Upper lobe of left lung (tissue), 6 donors: ENCODE measurements at places on chromosomes 4 and X. TPM values are rescaled to one million over a fixed set of nuclear protein-coding genes. Genes with fewer than 3 reads are reported as not detected.
A peak's percentile ranks its signal among the peaks of the same experiment; 100 is the strongest.

- no peak overlapping the region for H3K27ac ChIP-seq
- no peaks in the 10 kb centered on the region for H3K36me3 ChIP-seq
- H3K4me3 ChIP-seq, result no peak overlapping the region
- no peaks in the 10 kb centered on the region for H3K4me1 ChIP-seq
- no peak for DNase-seq
Measured at GRCh38 chr4:22196551-22196950, 248.0 kb upstream of the KCNIP4 start.

- H3K4me1 ChIP-seq, result peaks cover 10% of the 10 kb centered on the region
- no peaks in the 10 kb centered on the region for H3K36me3 ChIP-seq
- DNase-seq, result no peak
- H3K27me3 ChIP-seq, result no peaks in the 10 kb centered on the region
Measured at GRCh38 chr4:77151241-77151640, 5.8 kb upstream of the CCNG2 start.

The MBNL3 gene
- 4.1 TPM for total RNA-seq

- H3K27me3 ChIP-seq, result no peaks in the 10 kb centered on the region
- no peak overlapping the region for H3K4me3 ChIP-seq
- H3K4me1 ChIP-seq, result peaks cover 19% of the 10 kb centered on the region
- DNase-seq, result no peak
- H3K36me3 ChIP-seq, result peaks cover 27% of the 10 kb centered on the region
- H3K27ac ChIP-seq, result no peak overlapping the region
Measured at GRCh38 chrX:10125248-10125615, 31.5 kb upstream of the CLCN4 start.

- DNase-seq, result no peak
- H3K4me1 ChIP-seq, result no peaks in the 10 kb centered on the region
- H3K27ac ChIP-seq, result no peak overlapping the region
- H3K27me3 ChIP-seq, result no peaks in the 10 kb centered on the region
- no peak overlapping the region for H3K4me3 ChIP-seq
- H3K36me3 ChIP-seq, result no peaks in the 10 kb centered on the region
Measured at GRCh38 chr4:40299811-40300292, 35.3 kb upstream of the CHRNA9 start.

DNA sequence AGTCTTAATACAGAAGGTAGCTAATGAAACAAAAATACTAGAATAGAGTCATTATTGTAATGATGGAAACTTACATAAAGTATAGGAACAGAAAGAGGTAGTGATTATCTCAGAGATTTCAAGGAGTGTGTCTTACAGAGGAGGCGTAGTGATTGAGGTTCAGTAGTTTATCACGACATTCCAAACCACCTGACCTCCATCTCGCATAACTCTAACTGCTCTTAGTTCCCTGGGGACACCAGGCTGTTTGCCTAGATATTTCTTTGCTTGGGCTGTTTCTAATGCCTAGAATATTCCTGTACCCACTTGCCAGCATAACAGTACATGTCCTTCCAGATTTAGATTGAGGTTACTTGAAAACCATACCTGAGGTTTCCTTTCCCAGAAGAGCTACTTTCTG, 29.1 kb downstream of the STAG2 start:
- no peak overlapping the region for H3K27ac ChIP-seq
- H3K27me3 ChIP-seq, result no peaks in the 10 kb centered on the region
- no peaks in the 10 kb centered on the region for H3K4me1 ChIP-seq
- H3K4me3 ChIP-seq, result no peak overlapping the region
- H3K36me3 ChIP-seq, result no peaks in the 10 kb centered on the region
- no peak for DNase-seq

The PPBP gene
- 8.3 TPM for total RNA-seq

The HSFX1 gene
- total RNA-seq, result 1.1 TPM

DNA sequence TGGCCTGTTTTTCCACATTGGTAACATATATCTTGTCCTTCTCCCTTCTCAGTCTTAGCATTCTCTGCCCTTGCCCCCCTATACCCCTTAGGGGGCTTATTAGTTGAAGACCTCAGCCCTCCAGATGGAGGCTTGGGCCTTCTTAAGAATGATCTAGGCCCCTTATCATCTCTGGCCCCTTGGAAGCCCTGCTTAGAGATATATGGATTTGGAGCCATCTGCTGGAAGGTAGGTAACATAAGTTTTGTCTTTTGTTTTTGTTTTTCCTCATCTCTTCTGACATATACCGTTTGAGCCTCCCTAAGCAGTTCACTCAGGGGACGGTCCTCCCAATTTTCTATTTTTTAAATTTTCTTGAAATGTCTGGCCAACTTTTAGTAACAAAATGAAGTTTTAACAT, 48.3 kb upstream of the NAP1L2 start:
- DNase-seq, result no peak
- no peaks in the 10 kb centered on the region for H3K36me3 ChIP-seq
- no peak overlapping the region for H3K4me3 ChIP-seq
- H3K27ac ChIP-seq, result no peak overlapping the region

- no peaks in the 10 kb centered on the region for H3K4me1 ChIP-seq
- no peak for DNase-seq
- H3K27me3 ChIP-seq, result no peaks in the 10 kb centered on the region
- H3K4me3 ChIP-seq, result no peak overlapping the region
- H3K36me3 ChIP-seq, result no peaks in the 10 kb centered on the region
Measured at GRCh38 chrX:18931972-18932371, 51.9 kb downstream of the PHKA2 start.

- DNase-seq, result no peak
- no peaks in the 10 kb centered on the region for H3K36me3 ChIP-seq
- no peak overlapping the region for H3K27ac ChIP-seq
- H3K27me3 ChIP-seq, result no peaks in the 10 kb centered on the region
- H3K4me3 ChIP-seq, result peak overlapping the region; percentile 51
Measured at GRCh38 chrX:6225911-6226595, 2.6 kb downstream of the NLGN4X start.
